ENCODE measurements at places on chromosomes 2 and 18.

GRCh38 chr2:113977660-113978523 is 88.0 kb downstream of the ACTR3 start:
- DNase-seq: peak; percentile 12

DNA sequence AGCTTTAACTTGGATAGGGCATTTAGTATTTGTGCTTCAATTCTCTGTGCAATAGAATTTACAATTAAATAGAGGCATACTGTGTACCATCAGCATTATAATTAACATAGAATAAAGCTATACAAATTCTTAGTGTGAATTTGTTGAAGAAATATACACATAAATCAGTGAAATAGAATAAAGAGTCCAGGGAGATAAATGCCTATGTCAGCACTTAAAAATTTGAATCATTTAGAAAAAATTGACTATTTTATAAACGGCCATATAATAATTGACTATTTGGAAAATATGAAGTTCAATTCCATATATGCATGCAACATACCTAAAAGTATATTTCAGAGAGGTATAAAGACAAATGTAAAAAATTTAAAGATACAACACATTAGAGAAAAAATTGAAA is 348.7 kb downstream of the NR4A2 start:
- no peak for DNase-seq

DNA sequence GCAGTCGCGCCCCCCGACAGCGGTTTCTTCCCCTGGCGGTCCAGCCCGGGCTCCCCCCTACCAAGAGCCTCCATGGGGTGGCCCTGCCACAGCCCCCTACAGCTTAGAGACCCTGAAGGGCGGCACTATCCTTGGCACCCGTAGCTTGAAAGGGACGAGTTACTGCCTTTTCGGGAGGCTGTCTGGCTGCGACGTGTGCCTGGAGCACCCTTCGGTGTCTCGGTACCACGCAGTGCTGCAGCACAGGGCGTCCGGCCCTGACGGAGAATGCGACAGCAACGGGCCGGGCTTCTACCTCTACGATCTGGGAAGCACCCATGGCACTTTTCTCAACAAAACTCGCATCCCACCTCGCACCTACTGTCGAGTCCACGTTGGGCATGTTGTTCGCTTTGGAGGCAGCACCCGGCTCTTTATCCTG is 475 bp downstream of the SLC4A1AP start:
- DNase-seq: no peak

DNA sequence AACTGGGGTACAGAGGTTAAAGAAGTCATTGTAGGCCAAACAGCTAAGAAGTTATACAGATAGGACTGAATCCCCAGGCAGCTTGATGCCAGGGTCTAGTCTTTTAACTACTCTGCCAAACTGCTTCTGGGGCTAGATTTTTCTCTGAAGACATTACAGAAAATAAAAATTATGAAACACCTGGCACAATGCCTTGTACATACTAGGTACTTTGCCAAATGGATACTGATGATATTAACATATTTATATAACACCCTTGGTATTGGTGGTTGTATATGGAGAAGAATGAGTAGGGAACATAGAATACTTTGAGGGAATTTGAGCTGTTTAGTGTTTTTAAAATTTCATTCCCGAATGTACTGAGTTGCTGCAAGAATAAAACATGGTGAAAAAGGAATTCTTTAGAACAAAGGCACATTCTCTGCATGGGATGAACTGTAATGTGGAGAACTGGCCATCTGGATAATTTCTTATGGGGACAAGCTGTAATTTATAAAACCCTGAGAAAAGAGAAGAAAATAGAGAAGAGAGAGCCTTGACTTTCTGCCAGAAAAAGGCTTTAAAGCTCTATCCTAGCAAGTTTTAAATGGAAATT is 210.9 kb upstream of the TMEM200C start:
- no peak for DNase-seq

GRCh38 chr18:46164920-46165319 is 60.7 kb downstream of the HAUS1 start:
- no peak for DNase-seq

GRCh38 chr2:168848225-168848624 is 42.0 kb downstream of the SPC25 start:
- DNase-seq: no peak

- no peak for DNase-seq
Measured at GRCh38 chr2:168312036-168312822, 64.8 kb upstream of the STK39 start.

DNA sequence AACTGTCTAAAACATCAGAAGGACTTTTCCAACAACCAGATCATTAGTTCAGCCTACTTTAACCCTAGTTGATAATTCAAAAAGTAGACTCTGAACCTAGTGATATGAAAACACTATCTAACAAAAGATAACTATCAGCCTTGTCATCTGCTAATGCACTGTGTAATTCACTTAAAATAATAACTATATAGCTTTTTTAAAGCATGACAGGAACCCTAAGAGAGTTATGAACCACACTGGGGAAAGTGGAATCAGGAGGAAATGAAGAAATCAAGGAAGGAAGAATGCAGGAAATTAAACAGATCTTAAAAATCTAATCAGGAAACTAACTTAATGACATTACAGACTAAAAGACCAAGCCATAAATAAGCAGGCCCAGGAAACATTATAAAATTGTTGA is 9.0 kb downstream of the B4GALT6 start:
- no peak for DNase-seq

GRCh38 chr2:34787341-34787740 is 1188.2 kb upstream of the FAM98A start:
- DNase-seq: no peak

- no peak for DNase-seq
Measured at GRCh38 chr2:31258351-31258750, 24.4 kb downstream of the EHD3 start.

- DNase-seq: no peak
Measured at GRCh38 chr2:77488141-77488540, 34.0 kb downstream of the LRRTM4 start.

GRCh38 chr2:101724125-101724474 is 26.6 kb downstream of the MAP4K4 start:
- no peak for DNase-seq

DNA sequence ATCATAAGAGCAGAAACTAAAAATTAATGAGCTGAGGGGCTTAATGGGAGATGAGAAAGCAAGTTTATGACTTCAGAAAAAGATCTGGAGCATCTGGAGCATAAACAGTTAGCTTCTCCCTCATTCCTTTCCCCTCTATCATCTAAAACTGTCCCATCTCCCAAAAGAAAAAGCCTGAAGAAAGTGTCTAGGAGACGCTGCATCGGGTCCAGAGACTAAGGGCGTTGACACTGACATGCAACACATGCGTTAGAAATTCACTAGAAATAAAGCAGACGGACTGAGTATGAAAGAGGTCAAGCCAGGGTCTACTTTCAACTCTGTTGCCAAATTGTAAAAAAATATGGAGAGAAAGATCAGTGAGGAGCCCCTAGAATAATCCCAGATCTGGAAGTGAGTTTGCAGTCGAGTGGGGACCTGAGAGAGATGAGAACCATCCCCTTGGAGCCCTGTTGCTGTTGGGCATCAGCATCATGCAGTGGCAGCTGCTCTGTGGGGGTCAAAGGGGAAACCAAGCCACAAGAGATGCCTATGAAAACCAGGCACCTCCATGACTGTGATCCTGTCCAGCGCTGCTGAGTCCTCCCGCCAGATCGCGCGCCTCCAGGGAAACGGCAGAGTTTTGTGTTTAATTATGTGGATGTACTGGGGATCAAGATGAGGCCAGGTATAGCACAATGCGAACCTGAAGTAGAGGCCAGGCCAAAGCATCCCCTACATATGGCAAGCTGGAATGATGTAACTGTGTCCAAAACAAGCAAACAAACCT is 13.9 kb downstream of the ANTXR1 start:
- DNase-seq: no peak

- no peak for DNase-seq
Measured at GRCh38 chr18:64893349-64893748, 744.5 kb upstream of the LINC00305 start.

- no peak for DNase-seq
Measured at GRCh38 chr2:129721236-129721635, 258.2 kb upstream of the RAB6C start.

DNA sequence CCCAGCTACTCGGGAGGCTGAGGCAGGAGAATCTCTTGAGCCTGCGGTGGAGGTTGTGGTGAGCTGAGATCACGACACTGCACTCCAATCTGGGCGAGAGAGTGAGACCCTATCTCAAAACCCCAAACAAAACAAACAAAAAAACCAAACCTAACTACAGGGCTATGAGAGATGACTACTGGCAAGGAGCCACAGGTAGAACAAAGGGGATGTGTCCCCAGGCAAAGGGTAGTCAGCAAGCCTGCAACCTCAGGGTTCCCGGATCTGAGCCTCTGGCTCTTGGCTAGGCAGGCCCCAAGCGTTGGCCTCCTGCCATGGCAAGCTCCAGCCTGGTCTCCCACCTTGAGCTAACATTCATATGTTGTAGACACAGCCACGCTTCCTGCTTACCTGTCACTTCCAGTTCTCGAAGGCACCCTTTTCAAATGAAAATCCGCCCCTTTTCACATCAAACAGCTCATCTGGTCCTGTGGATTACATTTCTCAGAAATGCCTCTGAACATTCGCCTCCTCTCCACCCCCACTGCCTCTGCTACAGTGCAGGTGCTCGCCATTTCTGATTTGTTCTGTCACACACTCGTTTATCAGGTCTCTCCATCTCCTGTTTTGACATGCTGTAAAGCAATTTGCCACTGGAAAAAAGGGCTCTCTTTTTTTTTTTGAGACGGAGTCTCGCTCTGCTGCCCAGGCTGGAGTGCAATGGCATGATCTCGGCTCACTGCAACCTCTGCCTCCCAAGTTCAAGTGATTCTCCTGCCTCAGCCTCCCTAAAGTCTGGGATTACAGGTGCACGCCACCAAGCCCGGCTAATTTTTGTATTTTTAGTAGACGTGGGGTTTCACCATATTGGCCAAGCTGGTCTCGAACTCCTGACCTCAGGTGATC is 13.1 kb upstream of the ACTR3 start:
- DNase-seq: peak; percentile 22

- DNase-seq: no peak
Measured at GRCh38 chr18:27094621-27095020, 90.5 kb downstream of the CHST9 start.

All from right kidney (tissue), 9 donors.